ENCODE measurements at places on chromosomes 12 and 14.

DNA sequence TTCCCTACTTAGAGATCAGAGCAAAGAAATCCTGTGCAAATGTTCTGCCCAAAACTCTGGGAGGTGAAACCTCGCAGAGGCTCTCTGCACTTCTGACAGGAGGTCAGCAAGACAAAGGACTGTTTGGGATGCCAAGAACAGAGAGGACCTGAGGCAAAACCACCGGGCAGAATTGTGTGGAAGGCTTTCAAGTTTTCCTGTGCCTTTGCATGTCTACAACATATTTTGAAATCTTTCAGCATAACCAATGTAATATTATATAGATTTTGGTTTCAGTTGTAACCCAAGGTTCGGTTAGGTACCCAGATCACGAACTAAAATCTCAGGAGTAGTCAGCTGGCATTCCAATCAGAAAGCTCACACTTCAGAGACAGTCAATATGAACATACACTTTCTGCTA lies 99.4 kb upstream of the PLEKHA5 start:
- no peak for DNase-seq

DNA sequence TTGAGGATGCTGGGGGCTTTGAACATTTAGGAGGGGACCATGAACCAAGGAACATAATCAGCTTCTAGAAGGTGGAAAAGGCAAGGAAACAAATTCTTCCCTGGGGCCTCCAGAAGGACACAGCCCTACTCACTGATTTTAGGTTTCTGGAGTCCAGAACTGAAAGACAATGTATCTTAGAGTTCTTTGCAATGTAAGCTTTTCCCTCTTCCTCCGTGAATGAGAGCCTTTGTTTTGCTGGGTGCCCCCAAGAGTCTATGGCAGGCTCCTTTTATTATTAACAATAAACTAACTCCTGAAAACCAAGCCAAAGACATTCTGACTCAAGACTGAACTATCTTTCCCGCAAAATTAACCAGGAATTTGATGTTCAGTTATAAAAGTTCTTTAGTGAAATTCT lies 204.1 kb downstream of the STXBP6 start:
- no peak for DNase-seq

DNA sequence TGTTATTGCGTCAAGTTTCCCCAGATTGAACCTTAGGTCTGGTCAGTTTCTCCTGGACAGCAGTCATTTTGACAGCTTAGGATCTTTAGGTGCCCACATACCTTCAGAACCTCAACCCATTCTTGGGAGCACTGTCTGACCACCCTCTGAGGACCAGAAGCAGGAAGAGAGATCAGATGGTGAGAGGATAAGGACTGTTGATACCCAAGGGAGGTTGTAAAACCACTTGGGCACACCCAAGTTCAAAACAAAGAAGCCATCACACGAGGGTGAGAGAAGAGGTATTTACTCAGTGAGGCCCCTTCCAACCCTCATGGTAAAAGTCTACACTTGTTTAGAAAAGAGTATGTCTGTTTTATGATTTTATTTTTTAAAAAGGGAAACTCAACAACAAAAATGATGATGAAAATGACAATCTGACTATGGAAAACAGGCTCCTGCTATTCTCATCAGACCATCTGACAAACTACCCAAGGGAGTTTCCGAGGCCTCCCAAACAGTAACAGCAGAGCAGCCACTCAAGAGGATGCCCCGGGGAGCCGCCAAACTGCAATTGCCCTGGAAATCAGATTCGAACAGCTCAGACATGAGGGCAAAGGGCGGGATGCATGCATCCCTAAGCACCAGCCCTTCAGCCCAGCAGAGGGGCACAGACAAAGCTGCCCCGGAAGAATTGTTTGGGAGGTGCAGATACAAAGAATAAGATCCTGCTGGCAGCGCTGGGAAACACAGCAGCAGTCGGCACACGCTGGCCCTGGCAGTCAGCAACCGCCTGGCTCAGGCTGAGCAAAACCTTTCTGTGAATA lies 162.6 kb upstream of the PLEKHG7 start:
- DNase-seq, result no peak

DNA sequence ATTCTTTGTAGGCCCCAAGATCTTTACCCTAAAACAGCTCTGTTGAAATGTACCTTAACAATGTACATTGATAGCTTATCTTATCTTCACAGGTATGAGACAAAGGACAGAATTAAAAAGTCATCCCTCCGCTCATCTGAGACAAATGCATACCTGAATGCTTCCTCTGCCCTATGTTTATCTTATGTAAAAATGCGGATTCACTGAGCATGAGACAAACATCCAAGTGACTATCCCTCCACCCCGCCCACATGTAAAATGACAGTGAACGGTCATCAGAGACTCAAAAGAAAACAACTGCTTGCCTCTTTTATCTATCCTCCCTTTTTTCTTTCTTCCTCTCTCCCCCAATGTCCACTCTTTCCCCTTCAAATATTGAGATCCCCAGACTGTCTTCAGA lies 37.2 kb upstream of the ZNF740 start:
- no peak for DNase-seq

DNA sequence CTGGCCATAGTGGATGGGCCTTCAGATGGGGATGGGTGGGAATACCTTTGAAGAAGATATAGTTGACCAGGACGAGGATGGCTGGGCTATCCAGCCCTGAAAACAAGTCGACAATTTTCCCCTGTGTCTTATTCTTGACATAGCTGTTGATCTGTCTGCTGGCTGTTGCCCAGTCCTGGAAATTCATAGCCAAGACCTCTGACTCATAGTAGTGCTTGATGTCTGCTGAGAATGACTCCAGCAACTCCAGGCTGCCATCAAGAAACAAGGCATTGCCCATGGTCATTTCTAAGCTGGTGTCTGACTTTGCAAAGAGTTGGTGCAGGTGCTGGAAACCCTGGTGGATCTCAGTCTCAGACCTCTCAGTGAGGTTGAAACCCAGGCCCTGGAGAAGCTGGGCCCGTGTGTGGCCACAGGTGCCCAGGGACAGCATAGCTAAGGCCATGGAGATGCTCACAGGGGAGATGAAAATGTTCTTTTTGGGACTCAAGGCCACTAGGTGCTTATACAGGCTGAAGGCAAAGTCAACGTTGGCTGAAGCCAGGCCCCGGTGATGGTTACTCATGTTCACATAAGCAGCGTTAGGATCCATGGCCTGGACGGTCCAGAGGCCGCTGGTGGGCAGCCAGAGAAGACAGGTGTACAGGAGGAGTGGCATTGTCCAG lies 9.0 kb downstream of the SERPINA6 start:
- no peak for DNase-seq

Measured in Caki2 (cell line).